Astrocyte of the hippocampus (primary cell): ENCODE measurements at places on chromosomes 1 and 21.
A peak's percentile ranks its signal among the peaks of the same experiment; 100 is the strongest.

DNA sequence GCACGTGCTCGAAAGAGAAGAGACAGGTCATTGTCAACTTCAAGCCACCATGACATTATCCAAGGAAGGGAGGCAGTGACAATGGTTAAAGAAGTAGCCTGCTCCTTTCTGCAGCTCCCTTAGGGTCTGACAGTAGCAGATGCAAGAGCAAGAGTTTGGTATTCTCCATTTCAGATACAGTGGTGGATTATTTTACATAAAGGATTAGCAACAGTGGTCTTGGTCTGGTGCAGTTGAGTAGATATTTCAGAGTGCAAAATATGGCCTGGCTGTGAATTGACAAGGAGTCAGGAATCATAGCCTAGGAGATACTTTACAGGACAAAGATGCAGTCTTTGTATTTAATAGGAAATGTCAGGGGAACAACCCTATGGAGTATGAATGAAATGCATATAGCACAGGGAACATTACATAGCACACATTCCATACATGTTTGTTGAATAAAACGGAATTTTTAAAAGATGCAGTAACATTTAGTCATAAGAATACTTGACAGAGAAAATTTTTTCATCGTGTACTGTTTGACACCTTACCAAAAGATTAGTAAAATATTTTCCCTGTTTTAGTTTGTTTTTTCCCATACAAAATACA, 41.8 kb downstream of the CHRM3 start:
- peak; percentile 1 for DNase-seq

- peak; percentile 94 for DNase-seq
Measured at GRCh38 chr1:9110669-9111356, 18.1 kb downstream of the GPR157 start.

- no peak for DNase-seq
Measured at GRCh38 chr1:22340873-22341272, 110.8 kb upstream of the ZBTB40 start.

GRCh38 chr1:8121261-8122159, 95.4 kb upstream of the ERRFI1 start:
- peak; percentile 96 for DNase-seq

DNA sequence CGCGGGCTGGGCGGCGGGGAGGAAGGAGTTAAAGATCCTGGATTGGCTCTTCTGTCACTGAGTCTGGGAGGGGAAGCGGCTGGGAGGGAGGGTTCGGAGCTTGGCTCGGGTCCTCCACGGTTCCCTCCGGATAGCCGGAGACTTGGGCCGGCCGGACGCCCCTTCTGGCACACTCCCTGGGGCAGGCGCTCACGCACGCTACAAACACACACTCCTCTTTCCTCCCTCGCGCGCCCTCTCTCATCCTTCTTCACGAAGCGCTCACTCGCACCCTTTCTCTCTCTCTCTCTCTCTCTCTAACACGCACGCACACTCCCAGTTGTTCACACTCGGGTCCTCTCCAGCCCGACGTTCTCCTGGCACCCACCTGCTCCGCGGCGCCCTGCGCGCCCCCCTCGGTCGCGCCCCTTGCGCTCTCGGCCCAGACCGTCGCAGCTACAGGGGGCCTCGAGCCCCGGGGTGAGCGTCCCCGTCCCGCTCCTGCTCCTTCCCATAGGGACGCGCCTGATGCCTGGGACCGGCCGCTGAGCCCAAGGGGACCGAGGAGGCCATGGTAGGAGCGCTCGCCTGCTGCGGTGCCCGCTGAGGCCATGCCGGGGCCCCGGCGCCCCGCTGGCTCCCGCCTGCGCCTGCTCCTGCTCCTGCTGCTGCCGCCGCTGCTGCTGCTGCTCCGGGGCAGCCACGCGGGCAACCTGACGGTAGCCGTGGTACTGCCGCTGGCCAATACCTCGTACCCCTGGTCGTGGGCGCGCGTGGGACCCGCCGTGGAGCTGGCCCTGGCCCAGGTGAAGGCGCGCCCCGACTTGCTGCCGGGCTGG, at the start of gene NPR1:
TSS of gene NPR1 (plus strand) at position 170 of the 818 bp plus-strand sequence. CDS start at position 591, 421 bp downstream.
- DNase-seq, result peak; percentile 50

DNA sequence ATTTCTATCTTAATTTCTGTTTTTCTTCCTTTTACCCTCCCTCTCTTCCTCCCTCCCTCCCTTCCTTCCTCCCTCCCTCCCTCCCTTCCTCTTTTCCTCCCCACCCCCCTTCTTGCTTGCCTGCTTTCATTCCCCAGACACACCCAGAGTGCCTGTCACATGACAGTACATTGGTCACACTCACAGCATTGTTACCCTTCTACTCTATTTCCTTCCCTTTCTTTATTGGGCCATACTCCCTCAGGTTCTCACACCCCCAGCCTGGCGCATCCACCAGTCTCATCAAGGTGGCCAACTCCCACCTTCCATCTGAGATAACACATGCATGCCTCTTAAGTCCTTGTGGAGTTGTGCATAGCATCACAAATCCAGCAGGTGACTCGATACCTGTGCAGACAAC, 10.9 kb downstream of the TMPRSS3 start:
- DNase-seq, result no peak

DNA sequence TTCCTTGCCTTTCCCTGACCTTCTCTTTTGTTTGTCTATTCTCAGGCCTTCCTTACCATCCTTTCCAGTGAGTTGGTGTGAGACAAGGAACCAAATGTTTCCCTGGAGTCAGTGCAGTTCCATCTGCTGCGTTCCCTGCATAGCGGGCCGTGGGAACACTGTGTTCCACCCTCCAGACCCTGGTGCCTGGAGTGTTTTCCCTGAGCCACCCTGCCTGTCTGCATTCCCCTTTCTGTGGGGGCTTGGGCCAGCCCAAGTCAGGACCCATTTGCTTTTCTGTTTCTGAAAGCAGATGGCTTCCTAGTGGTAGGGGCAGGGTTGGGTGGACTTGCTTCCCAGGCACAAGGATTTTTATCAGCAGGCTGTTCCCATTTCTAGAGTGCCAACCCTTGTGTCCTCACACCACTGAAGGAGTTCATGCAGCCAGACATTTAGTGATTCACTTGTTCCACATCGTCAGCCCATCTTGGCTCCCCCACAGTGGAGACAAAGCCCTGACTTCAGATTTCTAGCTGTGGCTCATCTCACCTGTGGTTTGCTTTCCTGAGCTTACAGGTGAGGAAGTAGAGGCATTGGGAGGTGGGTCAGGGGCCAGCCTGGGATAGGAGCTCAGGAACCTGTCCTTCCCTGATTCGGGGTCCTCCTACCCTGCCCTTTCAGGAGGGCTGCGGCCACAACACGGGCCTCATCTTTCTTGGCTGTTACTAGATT, 14.1 kb upstream of the MYOG start:
- DNase-seq, result no peak

DNA sequence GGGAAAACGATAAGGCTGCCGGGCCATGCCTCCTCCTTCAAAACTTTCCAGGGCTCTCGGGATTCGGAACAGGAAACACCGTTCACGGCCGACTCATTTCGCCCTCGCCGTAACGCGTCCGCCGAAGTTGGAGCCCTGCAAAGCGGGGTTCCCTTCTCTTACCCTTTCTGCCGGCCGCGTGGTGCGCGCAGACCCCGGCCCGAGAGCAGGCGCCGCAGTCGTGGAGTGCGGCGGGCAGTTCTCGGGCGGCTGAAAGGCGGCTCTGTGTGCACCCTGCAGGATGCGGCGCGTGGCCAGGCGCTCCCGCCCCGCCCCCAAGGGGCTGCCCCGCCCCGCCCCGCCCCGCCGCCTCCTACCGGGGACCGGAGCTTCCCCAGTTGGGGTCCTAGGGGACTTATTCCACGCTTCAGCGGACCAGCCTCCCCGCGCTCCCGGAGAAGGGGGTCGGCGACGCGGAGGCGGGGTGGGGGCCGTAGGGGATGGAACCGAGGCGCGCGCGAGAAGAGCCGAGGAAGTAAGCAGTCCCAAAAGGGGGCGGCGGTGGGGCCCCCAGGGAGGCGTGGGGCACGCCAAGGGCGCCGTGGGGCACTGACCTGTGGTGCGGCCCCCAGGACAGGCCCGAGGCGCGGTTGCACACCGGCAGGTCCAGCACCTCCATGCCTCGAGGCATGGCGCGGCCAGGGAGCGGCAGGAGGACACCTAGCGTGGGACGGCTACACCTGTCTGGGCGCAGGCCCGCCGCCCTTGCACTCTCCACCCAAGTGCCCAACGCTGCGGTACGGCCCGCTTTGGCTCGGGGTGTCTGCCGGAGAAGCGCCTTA, at the start of gene MCOLN2:
TSS of gene MCOLN2 (minus strand) at position 268 of the 821 bp plus-strand sequence. CDS start at position 27, 241 bp downstream.
- peak; percentile 47 for DNase-seq

- DNase-seq, result no peak
Measured at GRCh38 chr21:41602531-41602930, 94.6 kb upstream of the TMPRSS2 start.

DNA sequence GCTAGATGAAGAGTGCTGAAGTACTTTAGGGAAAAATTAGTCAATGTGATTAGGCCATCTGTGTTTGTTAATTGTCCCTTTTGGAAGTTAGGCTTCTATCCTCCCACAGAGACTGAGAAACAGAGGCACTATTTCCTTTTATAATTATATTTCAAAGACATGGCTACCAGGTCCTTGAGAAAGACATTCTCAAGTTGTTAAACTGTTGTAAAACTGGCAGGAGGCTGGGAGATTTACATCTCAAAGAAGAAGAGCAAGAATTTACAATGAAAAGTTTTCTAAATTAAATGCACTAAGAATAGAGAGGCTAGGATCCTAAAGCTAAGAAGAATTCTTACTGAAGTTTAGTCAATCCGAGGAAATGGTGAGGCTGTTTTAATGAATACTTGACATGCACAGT, 74.0 kb upstream of the BRINP3 start:
- no peak for DNase-seq

DNA sequence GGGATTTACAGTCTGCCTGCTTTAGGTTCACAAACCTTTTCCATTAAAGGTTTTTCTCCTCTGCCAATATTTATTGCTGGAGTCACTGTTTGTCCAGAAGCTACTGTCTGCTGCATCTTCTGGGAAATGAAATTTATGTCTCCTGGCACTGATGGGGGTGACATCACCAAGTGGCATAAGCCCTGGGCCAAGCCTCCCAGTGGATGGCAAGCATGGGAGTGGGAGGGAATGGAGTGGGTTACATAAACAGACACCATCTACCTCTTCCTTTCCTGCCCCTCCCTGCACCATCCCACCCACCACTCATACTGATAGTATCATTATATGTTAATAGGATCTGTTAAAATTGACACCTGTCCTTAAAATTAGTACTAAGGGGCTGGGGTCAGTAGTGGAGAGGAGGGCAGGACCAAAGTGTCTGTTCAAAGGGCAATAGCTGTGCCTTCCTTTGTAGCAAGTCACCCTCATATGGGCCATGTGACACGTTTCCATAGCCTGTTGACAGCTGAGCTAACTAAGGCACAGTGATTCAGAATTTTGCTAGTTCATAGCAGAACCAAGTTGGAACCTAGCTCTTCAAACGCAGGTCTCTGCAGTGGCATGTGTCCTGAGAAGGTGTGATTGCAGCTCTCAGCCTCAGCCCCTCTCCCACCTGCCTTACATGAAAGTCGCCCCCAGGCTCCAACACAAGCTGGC, 71.0 kb downstream of the MAB21L3 start:
- no peak for DNase-seq

- DNase-seq, result no peak
Measured at GRCh38 chr1:32811265-32811664, 5.9 kb downstream of the YARS1 start.

GRCh38 chr1:183577897-183578465, 12.3 kb downstream of the NCF2 start:
- no peak for DNase-seq

DNA sequence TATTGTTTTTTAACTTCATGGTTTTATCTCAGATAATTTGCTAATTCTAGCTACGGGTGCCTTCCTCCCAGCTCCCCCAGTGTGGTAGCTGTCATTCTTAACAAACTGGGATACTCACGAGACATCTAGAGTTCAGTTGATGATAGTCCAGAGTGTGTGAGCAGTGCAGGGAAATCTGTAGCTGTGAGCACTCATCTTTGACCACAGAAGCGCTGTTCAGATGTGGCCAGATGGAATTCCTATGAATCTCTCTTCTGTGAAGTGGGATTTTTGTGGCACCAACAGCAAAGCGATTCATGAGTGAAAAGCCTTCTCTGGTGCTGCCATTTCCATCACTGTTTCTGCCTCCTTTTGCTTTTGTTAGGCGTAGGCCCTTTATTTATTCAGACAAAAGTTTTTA, 125.1 kb downstream of the NFIA start:
- DNase-seq, result peak; percentile 44

GRCh38 chr1:214402613-214403083, 121.7 kb downstream of the SMYD2 start:
- peak; percentile 39 for DNase-seq

DNA sequence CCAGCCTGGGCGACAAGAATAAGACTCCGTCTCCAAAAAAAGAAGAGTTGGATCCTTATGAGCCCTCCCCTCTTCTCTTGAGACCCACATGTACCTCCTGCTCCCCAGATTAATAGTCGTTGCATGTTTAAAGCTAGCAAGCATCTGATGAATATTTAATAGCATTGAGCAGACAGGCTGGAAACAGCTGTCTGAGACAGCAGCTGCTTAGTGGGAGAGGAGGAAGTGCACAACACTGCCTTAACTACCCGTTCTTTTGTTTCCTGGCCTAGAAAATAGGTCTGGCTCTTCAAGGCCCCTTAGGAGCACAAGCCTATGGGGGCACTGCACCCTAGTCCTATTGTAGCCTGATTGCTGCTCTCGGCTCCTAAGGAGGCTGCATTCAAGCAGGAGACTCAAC, 17.3 kb upstream of the TMEM39B start:
- no peak for DNase-seq

DNA sequence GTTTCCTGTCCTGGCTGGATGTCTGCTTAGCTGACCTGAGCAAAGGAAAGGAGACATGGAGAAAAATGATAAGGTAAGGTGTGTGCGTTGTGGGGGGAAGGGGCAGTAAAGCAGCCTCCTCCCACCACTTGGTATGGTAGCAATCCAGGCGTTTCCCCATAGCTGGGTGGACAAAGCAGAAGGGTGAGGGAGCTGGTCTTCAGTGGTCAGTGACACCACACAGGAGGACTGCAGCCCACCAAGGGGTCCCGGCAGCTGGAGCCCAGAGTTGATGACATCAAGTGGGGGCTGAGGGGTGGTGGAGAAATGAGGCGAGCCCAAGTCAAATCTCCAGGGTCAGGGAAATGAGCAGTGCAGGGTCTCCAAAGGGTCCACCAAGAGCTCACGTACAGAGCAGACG, 69.3 kb upstream of the LRRN2 start:
- DNase-seq, result no peak

GRCh38 chr1:78092643-78093042, 46.9 kb downstream of the GIPC2 start:
- no peak for DNase-seq

- DNase-seq, result no peak
Measured at GRCh38 chr1:90716552-90717355, at the start of gene BARHL2. Gene BARHL2, minus strand, starts transcription at chr1:90717302. Its CDS starts 107 bp downstream, at chr1:90717195.

- no peak for DNase-seq
Measured at GRCh38 chr1:17777330-17777729, 22.2 kb downstream of the ACTL8 start.

- DNase-seq, result no peak
Measured at GRCh38 chr1:169390303-169390702, 22.3 kb downstream of the BLZF1 start.

- peak; percentile 23 for DNase-seq
Measured at GRCh38 chr1:59026472-59026948, 242.7 kb upstream of the JUN start.

- peak; percentile 90 for DNase-seq
Measured at GRCh38 chr21:37365517-37366481, 774 bp upstream of the DYRK1A start.
